Activated CD4-positive, alpha-beta T cell treated with anti-CD3 and anti-CD28 coated beads, Interleukin-2, amount 50 U/mL, for 48 hours (primary cell): ENCODE measurements at places on chromosomes 11 and 22.

DNA sequence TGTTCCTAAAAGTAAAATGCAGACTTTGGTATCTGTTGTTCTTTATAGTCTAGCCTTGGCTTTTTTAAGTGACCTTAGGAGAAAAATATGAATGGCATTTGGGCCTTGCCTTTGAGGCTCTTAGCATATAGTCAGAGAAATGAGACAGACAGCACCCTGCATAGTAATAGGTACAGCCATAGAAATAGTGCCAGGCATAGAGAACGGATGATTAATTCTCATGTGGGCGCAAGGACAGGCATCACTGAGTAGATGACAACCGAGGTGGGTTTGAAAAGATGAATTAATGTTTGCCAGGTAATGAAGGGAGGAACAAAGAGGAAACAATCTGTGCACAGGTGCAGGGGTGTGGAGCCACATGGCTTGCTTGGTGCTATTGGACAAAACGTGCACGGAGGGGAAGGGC is 90.5 kb downstream of the BMAL1 start:
- DNase-seq = no peak

DNA sequence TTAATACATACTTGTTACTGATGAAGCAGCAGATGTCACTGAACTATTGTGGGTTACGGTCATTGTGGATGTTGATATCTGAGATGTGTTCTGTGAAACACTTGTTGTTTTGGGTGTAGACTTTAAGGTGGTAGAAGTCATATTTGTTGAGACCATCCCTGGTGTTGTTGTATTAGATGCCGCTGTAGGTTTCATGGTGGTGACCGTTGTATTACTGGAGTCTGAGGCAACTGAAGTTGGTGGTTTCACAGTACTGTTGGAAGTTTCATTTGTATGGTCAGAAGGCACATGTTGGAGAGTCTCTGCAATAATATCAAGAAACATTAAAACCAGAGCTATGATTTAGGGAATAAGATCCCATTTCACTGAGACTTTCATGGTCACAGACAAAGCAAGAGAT is 50.7 kb downstream of the TMEM123 start:
- DNase-seq = no peak

DNA sequence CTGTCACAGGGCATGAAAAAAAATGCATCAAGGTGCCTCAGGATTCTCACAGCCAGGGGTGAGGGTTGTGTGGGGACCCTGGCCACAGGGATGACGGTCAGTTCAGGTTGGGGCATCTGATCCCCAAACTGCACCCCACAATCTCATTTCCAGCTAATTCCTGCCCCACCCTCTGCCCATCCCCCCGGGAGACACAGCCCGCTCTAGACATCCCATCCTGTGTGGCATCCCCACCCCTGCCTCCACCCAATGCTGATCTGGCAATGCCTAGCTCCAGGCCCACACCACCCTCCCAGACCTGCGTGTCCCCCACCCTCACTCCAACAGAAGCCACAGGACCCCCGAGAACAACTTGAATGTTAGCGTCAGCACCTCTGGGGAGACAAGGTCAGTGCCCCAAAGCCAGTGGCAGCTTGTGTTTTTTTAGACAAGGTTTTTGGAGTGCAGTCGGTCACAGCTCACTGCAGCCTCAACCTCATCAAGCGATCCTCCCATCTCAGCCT is 25.3 kb downstream of the TSPAN4 start:
- no peak for DNase-seq

- DNase-seq = no peak
Measured at GRCh38 chr11:8459711-8460399, 134.2 kb downstream of the STK33 start.

- DNase-seq = no peak
Measured at GRCh38 chr11:45917286-45917622, 423 bp downstream of the PEX16 start.

- no peak for DNase-seq
Measured at GRCh38 chr11:68381716-68382115, 69.3 kb downstream of the LRP5 start.

DNA sequence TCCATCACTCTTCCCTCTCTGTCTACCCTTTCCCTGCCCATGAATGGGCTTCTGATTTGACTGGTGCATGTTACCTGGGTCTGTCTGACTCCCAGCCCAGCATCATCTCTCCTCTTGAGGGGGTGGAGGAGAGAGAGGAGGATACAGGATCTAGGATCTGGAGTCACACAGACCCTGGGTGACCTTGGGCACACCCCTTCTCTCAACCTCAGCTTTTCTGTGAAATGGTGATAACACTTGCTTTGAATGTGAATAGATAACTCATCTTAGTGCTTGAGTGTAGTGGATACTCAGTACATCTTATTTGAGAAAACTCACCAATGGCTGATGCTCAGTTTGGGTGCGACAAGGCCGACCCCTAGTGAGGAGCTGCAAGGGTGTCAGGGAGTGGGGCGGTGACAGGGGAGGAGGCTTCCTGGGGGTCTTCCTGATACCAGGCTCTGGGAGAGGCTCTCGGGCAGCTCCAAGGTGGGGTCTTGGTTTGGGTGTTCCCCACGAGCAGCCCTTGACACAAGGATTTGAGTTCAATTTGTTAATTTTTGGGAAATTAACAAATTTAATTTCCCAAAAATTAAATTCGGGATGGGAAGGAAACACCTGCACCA is 9.0 kb downstream of the INCENP start:
- no peak for DNase-seq

- no peak for DNase-seq
Measured at GRCh38 chr11:99351624-99352023, 330.9 kb downstream of the CNTN5 start.

DNA sequence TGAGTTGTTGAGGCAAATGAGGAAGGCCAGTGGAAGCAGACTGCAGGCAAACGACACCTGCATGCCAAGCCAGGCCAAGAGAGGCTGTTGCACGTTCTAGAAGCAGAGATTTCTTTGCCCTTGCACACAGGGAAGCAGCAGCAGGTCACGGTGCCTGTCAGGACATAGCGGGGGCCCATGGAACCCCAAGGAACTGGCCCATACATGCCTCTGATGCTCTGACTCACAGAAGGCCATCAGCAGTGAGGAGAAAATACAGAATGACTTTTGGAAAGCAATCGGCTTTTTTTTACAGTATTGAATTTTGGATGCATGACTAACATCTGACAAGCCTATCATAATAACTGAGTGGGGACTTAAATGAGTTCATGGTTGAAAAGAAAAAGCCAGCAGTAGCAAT is 123.9 kb downstream of the MPPED1 start:
- no peak for DNase-seq

DNA sequence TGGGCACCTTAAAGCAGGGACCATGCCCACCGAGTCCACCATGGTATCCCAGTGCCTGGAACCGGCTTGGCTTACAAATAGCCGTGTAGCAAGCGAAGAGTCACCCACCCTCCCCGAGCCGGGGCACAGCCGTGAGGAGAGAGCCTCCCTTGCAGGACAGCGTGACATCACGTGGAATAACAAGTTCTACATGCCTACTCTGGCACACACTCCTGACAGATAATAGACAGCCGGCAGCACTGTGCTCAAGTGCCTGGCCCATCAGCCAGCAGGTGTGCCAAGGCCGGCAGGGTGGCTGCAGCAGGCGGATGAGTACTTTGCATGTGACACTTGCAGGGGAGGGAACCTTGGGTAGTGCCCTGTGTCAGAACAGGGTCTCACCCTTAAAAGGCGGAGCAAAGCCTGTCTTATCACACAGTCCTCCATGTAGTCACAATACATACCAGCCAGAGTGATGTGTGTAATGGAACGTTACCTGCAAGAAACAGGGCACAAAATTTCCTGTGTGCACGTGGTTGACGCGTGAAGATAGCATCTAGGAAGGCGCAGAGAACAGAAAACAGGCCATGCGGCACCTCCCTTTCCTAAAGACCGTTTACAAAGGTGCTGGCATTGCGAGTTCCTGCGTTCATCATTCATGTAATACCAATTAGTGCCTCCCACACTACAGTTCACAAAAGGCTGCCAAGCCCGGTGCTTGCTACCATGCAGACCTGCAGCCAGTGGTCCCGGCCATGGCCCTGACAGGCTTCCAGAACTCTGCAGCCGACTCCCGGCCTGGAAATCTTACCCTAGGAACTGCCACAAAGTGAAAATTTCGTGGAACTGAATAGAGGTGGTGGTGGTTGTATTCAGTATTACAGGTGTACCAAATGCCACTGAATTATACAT is 16.4 kb downstream of the TOM1 start:
- DNase-seq = no peak
